ENCODE measurements at places on chromosomes 11 and 22.

GRCh38 chr22:30247561-30247960 is 1.0 kb upstream of the LIF start:
- no peak for DNase-seq

DNA sequence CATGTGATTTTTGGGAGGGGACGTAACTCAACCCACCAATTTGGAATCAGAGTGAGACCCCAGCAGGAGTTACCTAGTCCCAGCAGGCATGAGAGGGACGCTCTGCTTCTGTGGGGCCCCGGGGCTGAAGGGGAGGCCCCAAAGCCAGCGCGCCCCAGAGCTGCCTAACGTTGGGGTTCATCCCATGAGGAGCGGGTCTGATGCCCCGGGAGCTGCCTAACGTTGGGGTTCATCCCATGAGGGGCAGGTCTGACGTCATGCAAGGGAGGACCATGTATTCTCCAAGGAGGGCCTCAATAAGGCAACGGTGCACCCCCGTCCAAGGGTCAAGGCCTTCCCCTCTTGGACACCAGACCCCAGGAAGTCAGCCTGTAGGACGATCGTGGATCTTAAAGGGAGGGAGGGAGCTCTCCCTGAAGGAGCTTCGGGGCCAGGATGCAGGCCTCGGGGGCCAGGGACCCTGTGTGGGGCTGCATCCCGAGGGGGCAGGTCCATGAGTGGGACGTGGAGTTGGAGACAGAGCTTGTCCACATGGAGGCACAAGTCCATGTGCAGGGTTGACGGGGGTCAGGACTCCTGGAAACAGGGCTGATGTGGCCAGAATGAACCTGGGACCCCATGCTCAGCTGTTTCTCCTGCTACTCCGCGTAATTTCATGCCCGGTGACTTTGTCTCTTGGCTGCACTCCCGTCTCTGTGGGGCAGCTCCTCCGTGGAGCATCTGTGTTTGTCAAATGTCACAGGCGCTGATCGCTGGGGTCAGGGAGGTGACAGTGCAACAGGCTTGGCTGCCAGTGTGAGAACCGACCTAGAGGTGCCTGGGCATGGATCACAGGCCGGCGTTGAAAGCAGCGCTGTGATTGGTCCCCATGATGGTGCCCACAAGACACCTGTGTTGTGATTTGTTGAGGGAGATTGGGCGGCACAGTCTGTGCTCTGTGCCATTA is 1029.1 kb downstream of the BRD1 start:
- DNase-seq = no peak

DNA sequence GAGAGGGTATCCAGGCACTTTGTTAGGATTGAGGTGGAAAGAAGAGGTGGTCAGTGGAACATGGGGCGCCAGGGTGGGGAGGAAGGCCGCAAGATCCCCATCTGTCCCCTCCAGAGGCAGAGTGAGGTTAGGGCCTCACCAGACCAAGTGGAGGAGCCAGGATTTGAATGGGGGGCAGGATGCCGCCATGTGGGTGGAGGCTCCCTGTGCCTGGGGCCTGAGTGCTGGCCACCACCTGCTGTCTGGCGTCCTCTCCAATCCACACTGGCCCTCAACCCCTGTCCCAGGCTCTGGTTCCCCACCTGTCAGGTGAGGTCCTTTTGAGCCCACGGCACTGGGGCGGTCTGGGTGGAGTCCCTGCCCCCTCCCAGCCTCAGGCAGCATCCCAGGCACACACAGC is 17.5 kb upstream of the TBX1 start:
- no peak for DNase-seq

GRCh38 chr11:117198613-117199012 is 557 bp upstream of the TAGLN start:
- no peak for DNase-seq

GRCh38 chr22:28984482-28985158 is 77.0 kb downstream of the C22orf31 start:
- no peak for DNase-seq

- no peak for DNase-seq
Observed at GRCh38 chr22:26482161-26482560, 1.4 kb downstream of the HPS4 start.

GRCh38 chr11:71251761-71252268 is 562 bp downstream of the SHANK2 start:
- DNase-seq = no peak

GRCh38 chr11:116881143-116881542 is 43.7 kb upstream of the APOA1 start:
- no peak for DNase-seq

DNA sequence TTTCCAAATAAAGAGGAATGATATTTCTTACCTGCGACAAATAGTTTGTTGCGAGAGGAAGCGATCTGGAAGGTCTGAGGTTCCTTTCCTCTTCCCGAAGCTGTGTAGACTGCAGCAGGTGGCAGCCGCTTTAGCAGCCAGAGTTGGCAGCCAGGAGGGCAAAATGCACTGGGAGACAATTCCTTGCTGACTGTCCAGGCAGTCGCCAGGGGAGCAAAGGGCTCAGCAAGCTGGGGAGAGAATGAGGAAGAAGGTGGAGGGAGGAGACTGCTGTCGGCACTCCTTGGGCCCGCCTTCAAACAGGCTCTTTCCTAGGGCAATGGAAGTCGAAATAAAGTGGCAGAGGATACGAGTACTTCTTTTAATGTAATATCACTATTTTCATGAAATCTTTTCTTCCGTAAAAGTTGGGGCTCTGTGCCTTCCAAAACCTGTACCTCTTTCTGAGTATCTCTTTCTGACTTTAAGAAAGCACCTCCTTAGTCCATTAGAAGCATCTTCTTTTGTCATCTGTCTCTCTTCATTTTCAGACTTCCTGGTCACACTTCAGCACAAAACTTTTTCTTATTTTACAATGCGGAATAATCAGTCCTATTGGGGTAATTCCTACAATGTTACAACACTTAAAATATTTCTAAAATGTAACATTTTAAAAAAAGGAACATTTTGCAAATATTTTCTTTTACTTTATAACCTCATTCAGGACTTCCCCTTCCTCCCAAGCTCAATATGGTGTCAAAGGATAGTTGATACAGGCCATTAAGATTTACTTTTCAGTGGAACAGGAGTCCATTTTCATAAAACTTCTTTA is at the start of gene IL18:
IL18 (minus strand) TSS at position 220 of the 811 bp plus-strand sequence. CDS start 9,041 bp downstream, outside the sequence.
- no peak for DNase-seq

DNA sequence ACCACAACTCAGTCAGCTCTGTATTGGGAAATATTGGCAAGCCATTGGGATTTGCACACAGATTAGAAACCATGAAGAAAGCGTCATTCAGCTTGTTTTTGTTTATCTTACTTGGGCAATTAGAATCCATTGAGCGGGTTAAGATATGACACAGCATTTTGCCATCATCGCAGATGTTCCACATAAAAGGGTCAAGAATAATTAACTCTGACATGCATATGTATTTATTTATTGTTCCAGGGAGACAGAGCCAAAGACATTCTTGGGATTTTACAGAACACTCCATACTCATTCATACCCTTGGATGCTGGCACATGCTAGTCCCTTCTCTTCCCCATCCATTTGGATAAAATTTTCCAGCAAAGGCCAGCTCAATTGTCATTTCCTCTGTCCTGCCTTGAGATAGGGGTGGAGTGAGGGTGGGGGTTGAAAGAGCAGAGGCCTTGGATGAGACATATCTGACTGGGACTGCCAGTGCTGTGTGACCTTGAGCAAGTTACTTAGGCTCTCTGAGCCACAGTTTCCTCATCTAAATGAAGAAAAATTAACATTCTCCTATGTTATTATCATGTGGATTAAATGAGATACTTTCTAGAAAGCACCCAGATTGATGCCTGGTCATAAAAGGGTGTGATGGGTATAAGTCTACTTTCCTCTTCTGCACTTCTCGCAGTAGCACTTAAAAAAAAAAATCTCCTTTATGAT is 179.7 kb downstream of the RRAS2 start:
- DNase-seq = no peak

DNA sequence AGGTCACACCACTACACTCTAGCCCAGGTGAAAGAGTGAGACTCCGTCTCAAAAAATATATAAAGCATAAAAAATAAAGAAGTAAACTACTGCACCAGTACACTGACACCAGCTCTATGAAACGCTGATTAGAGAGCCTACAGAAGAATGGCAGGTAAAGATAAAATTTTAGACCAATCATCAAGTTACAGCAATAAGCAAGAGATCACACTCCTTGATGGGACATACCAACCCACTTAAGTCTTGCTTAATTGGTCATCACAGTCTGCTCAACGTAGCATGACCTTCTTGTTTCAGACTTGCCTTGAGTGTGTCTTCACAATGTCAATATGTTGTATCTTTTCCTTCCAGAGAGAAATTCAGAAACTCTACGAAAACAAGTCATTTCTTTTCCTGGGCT is 12.5 kb downstream of the SRPRA start:
- DNase-seq = no peak

GRCh38 chr22:43922123-43922522 is 1.5 kb upstream of the PNPLA3 start:
- no peak for DNase-seq

GRCh38 chr11:15839061-15839460 is 517.3 kb downstream of the SOX6 start:
- no peak for DNase-seq

DNA sequence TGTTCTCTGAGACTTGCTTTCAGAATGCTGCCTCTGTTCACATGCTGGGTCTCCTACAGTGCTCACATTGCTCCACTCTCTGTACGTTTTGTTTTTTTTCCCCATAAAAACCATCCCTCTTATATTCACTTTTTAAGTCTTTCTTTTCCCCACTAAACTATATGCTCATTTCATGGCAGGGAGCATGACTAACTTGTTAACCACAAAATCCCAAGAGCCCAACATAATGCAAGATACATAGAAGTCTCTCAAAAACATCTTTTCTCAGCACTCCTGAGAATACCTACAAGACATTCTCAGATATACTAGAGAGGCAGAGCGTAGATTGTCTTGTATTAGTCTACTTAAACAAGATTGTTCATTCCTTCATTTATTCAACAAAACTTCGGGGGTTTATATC is 73.3 kb downstream of the FAM76B start:
- DNase-seq = no peak

- DNase-seq = no peak
Observed at GRCh38 chr22:29346659-29347058, 31.2 kb upstream of the RASL10A start.

GRCh38 chr11:66548041-66548440 is 1.3 kb downstream of the ACTN3 start:
- no peak for DNase-seq

GRCh38 chr22:21657360-21658032 is 8.3 kb upstream of the PPIL2 start:
- DNase-seq = peak; percentile 83

DNA sequence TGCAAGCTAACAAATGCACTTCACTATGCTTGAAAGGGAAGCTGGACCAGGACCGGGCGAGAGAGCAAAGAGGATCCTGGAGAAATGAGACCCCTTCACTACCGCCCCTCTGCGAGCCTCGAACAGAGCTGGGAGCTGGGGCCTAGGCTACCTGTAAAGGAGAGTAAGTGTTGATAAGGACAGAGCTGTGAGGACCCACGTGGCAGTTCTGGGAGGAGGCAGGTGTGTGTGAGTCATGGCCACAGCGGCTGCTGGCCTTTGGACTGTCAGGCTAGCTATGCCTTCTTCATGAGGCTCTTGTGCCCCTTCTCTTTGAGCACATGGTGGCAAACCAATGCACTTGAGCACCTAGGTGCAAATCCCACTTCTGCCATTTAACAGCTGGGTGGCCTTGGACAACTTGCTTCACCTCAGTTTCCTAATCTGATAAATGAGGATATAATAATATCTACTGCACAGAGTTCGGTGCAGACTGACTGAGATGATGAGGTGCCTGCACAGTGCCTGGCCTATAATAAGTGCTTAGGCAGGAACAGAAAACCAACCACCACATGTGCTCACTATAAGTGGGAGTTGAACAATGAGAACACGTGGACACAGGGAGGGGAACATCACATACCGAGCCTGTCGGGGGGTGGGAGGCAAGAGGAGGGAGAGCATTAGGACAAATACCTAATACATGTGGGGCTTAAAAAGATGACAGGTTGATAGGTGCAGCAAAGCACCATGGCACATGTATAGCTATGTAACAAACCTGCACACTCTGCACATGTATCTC is 35.3 kb upstream of the KCNJ11 start:
- no peak for DNase-seq

DNA sequence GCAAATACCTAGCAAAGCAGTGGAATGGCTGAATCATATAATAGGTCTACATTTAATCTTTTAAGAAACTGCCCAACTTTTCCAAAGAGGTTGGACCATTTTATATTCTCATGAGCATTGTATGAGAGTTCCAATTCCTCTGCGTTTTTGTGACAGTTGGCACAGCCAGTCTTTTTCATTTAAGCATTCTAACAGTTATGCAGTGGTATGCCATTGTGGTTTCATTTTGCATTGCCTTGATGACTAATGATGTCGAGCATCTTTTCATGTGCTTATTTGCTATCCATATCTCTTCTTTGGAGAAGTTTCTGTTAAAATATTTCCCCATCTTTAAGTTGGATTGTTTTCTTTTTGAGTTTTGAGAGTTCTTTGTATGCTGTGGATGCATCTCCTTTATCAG is 38.7 kb downstream of the EIF3F start:
- DNase-seq = no peak

DNA sequence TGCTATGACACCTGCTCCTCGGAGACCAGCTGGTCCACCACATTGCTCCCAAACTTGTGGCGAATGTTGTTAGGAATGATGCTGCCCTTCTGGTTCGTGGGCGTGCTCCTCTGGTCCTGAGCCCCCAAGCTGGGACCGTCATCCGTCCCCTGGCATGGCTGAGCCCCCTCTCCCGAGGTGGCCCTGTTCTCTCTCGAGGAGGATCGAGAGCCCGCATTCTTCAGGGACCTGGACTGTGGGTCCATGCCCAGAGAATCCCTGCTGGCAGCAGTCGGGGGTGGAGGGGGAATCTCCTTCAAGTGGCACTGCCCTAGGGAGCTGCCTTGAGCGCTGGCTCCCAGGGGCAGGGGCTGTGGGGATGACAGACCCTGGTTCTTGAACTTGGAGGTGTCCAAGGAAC is 17.4 kb downstream of the TST start:
- DNase-seq = no peak

DNA sequence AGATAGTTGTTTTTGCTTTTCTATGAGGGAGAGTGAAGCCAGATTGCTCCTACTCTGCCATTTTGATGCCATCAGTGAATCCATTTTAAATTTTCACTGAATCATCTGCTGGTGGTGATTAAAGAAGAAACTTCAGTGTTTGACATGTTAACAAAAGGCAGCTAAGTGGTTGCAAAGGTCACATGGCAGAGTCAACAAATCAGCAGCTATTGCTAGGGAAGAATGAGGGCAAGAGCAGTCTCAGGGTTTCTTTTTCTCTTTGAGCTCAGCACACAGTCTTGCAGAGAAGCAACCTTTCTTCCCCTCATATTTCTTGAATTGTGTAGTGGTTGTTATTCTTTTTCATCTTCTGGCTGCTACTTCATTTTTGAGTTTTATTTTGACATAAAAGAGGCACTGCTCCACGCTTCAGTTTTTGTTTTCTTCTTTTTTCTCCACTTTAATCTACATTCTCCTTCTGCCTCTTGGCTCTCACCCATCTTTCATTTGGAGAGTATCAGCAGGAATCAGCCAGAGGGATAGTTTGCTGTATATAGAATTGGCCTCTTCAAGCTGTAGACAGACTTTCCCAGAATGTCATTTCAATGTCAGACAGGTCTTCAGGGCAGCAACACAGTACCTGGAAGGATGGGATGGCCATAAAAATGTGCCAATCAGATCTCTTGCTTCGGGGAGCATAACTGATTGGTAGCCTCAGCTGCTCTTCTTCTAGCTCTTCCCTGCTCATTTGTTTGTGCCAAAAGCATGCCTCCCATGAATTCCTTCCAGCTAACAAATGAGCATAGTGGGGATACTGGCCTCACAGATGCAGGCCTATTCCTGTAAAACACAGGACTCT is 153.9 kb downstream of the TRPC6 start:
- no peak for DNase-seq
